ENCODE measurements at places on chromosomes 2 and 18.

GRCh38 chr2:21123473-21124393, at the start of gene TDRD15:
Gene TDRD15 (plus strand): TSS chr2:21123968. CDS start chr2:21137468, 13,500 bp downstream.
- DNase-seq = no peak

- DNase-seq = no peak
Observed at GRCh38 chr18:9808295-9809241, 77.2 kb upstream of the TXNDC2 start.

- no peak for DNase-seq
Observed at GRCh38 chr2:141522048-141522447, 608.8 kb downstream of the LRP1B start.

DNA sequence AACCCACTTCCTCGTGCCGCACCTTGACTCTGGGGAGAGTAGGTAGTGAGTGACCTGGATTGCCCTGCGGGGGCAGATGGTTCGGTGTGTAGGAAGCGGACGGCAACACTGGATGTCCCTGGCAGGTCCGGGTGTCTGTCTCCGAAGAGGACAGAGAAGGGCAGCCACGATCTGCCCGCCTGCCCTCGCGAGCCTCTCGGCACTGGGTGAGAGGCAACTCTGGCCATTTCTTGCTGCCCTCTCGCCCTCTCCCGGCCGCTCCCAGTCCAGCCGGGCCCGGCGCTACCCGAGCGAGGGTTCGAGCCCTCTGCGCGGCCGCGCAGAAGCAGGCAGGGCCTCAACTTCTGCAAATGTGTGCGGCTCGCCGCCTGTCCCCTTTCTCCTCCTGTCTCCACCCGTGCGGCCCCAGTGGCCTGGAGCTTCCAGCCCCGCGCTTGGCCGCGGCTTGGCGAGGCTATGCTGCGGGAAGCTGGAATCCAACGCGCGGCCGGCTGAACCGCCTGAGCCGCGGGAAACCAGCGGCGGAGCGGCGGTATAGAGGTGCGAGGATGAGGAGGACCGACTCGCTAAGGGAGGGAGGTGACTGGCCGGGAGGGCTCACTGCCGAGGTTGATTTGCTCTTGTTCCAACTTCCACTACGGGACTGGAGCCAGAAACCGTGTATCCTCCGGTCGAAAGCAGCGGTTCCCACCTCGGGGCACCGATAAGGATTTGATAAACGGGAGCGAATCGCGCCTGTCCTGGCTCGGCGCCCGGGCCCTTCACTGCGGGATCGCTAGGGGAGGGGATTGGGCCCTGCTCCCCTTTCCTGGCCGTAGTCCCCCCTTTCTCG, 1.5 kb downstream of the EPAS1 start:
- no peak for DNase-seq

DNA sequence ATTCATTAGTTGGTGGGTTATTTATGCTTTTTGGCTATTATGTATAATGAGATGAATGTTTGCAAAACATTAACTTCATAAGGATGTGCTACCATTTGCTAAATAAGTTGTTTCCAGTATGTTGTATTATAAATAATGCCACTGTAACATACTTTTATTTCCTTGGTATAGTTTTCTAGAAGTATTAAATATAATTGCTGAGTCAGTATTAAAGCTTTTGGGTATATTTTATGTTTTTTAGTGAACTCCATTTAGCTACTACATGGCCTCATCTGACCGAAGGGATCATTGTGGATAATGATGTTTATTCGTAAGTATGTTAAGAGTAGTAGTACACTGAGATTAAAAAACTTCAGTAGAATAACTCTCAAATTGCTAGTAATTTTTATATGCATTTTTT, 73.8 kb downstream of the RAB3GAP1 start:
- DNase-seq = no peak

DNA sequence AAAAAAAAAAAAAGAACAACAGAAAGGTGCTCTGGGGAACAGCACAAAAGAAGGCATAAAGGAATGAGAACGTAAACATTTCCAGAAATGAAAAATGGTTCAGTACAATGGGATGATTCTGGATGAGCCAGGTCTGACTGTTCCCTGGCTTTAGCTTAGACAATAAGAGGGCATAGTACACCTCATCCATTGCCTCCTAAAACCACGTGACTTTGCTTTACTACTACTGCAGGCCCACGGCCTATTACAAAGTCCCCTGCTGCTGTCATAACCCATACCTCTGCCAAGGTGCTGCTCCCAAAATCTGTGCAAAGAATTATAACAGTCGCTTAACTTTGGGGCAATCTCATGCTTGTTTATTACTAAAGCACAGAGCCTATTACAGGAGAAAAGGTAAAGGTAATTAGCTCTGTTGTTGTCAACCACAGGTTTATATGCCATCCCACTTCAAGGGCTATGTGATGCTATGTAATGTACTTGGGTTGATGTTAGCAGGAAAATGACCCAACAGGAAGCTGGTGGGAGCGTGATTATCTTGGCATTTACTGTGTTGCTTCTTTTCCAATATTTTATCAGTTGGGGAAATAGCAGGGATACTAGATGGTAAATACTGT, 26.8 kb downstream of the STK17B start:
- DNase-seq = no peak

DNA sequence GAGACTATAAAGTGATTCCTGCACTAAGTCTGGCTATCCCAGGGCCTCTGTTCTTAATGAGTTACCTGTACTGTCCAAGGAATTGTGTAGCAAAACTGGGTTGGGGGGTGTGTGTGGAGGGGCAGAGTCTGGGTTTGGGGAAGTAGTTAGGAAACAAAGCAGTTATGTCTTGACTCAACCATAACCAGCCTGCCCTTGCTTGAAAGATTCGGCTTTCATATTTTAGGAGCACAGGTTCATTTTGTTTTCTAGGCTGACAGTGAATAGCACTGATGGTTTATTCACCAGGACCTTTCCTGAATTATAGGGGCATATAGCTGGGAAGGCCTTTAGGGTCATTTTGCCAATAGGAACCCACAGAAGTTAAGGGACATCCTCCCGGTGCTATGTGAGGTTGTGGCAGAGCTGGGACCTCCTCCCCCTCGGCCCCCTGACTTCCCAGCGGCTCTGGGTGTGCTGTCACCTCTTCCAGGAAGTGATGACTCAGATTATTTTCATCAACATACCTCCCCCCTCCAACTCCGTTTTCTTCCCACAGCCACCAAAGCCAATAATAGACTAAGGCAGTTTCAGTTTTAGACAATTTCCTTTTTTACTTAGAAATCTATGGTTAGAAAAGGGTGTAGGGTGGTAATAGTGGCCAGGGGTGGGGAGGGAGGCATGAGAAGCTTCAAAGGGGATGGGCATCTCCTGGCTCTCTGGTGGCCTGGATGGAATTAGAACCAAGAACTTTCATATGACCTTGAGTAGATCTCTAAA, 44.8 kb downstream of the SETBP1 start:
- peak; percentile 27 for DNase-seq

DNA sequence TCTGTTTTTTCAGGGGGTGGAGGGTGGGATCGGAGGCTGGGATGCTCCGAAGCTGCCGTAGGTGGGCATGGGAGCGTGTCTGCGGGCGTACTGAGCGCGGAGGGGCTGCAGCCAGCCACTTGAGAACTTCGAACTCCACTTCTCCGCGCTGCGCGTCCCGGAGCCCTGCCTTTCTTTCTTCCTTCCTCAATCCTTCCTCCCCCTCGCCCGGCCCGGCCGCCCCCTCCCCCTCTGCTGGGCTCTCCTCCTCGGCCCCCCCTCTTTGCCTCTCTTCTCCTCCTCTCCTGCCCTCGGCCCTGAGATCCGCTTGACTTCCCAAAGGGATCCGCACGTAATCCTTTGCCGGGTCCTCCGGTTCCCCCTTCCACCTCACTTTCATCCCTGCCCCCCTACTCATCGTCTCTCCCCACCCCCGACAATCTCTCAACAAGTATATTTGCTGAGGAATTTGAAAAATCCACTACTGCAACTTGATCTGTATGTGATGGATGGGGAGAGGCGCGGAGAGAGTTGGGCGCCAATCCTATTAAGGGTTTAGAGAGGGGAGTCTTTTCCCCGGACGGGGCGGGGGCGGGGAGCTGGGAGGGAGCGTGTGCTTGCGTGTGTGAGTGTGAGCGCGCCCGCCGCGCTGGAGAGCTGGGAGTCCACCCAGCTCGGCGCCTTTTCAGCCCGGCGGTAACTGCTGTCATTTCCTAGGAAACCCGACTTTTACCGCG, 1.1 kb downstream of the GLI2 start:
- no peak for DNase-seq
